Retina (tissue), 1 donor: ENCODE measurements at places on chromosomes 16 and 17.
A peak's percentile ranks its signal among the peaks of the same experiment; 100 is the strongest.

- DNase-seq: no peak
Measured at GRCh38 chr17:68853036-68853435, 102.2 kb downstream of the ABCA8 start.

DNA sequence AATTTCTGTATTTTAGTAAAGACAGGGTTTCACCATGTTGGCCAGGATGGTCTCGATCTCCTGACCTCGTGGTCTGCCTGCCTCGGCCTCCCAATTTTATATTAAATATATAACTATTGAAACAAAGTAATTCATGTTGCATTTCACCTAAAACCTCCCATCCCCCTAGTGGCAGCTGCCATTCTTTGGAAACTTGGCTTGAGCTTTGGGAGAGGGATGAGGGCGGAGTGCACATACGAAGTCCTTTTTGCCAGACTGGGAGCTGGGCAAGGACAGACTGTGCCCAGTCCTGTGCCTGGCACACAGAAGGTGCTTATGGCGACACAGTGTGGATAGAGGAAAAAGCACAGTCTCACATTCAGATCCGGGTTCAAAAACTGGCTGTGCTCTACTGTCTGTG is 83.8 kb downstream of the NETO2 start:
- DNase-seq: no peak

- no peak for DNase-seq
Measured at GRCh38 chr17:61966191-61966590, 38.4 kb upstream of the INTS2 start.

DNA sequence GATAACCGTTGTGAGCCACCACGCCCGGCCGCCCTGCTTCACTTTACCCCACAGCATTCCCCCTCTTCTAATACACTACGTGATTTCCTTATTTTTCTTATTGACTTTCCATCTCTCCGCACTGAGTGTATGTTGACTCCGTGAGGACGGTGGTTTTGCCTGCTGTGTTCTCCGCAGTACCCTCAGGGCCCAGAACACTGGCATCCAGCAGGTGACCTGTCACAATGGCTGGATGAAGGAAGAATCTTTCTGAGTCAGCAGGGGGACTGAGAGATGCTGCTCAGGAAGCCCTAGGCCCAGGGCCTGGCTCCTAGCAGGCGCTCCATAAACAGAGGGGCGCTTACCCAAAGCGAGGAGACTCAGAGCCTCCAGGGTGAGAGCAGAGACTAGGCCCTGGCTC is 79.5 kb downstream of the RTN4RL1 start:
- DNase-seq: no peak

DNA sequence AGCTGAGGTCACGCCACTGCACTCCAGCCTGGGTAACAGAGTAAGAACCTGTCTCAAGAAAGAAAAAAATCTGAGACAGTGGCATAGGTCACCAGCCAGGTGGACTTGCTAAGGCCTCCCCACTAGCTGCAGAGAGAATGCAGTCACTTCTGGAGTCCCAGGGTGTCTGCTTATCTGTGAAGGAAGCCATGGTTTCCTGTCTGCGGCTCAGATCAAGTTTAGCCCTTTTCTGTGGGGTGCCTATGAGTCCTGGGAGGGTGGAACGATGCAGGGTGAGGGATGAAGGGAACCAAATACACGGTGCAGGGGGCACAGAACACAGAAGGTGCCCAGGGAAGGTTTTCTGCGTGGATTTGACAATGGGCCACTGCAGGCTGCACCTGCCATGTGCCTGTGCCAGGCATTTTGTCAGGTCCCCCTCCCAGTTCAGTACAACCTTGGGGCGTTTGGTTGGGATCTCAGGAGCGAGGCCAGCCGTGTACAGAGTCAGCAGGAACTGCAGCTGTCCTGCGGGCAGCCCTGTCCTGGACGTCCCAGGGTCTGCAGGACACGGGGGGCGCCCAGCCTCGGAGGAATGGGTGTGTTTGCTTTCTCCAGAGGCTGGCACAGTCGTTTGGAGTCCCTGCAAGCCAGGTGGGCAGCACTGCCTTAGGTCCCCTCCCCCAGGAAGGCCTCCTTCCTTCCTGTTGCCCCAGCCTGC is 41.8 kb downstream of the RAB11FIP4 start:
- DNase-seq: no peak

DNA sequence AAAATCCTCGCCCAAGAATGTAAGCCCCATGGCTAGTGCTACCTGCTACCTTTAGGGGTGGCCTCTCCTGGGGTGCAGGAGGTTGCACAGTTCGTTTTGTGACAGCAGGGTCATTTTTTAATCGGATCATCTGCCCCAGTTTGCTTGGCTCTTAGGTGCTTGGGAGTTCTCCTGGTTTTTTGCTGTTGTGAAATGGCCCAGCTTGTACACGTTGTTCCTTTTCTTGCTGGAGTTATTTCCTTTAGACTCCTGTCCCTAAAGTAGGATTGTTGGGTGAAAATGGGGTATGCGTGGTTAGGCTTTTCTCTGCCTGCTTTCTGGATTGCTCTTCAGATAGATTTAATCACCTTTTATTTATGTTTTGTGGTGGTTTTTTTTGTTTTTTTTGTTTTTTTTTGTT is 25.8 kb downstream of the ABCC1 start:
- no peak for DNase-seq

GRCh38 chr17:16878084-16878483 is 93.8 kb downstream of the TNFRSF13B start:
- no peak for DNase-seq

GRCh38 chr17:41736983-41737679 is 2.7 kb upstream of the HAP1 start:
- no peak for DNase-seq

- no peak for DNase-seq
Measured at GRCh38 chr16:15781650-15782049, 75.2 kb downstream of the MYH11 start.

GRCh38 chr16:14088155-14088753 is 17.1 kb downstream of the MRTFB start:
- DNase-seq: no peak

DNA sequence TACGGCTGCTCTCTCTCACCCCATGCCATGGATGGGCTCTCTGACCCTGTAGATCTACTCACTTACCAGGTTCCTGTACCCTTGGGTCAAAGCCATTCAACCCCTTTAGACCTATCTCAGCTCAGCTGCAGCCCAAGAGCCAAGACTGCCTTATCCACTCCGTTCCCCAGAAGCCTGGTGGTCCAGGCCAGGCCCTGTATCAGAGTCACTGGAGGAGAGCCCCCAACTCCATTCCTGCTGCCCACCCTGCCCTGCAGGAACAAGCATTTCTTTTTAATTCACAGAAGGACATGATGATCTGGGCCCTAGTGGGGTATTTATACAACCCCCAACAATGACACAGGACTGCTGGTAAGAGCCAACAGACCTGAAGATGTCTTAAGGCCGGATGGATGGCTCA is 76.8 kb downstream of the AIPL1 start:
- no peak for DNase-seq

GRCh38 chr17:72711521-72712310 is 380.8 kb downstream of the SLC39A11 start:
- DNase-seq: no peak

- DNase-seq: no peak
Measured at GRCh38 chr17:4317610-4318009, 48.9 kb downstream of the UBE2G1 start.

DNA sequence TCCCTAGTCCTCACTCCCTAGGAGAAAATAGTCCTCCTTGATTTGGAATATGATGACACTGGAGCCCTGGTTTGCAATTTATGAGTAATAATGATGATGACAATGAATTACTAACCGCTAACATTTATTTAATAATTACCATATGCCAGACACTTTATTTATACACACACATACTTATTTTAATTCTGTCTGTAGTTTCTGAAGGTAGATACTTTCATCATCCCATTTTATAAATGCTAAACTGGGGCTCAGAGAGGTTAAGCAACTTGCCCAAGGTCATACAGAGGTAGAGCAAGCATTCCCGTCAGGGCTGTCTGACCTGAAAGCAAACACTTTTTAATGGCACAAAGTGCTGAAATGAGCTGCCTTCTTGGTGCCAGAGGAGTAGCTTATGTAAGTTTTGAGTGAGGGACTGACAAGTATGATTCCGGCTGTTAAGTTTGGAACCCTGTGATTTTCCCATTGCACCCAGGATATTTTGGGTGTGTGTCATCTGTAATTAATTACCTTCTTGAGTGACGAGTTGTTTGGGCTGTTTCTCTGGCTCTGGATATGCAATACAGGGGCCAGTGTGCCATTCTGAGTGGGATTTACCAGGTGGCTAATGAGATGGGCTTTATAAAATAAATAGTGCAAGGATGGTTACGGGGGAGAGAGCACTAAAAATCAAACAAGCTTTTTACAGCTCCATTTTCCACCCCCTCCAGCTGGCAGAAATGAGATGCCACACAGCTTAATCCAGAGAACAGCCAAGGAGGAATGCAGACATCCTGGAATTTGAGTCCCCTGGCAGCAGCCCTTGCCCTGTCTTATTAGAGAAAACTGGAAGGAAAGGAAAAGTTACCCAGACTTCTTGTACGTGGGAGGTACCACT is 211.8 kb downstream of the SNX29 start:
- no peak for DNase-seq

DNA sequence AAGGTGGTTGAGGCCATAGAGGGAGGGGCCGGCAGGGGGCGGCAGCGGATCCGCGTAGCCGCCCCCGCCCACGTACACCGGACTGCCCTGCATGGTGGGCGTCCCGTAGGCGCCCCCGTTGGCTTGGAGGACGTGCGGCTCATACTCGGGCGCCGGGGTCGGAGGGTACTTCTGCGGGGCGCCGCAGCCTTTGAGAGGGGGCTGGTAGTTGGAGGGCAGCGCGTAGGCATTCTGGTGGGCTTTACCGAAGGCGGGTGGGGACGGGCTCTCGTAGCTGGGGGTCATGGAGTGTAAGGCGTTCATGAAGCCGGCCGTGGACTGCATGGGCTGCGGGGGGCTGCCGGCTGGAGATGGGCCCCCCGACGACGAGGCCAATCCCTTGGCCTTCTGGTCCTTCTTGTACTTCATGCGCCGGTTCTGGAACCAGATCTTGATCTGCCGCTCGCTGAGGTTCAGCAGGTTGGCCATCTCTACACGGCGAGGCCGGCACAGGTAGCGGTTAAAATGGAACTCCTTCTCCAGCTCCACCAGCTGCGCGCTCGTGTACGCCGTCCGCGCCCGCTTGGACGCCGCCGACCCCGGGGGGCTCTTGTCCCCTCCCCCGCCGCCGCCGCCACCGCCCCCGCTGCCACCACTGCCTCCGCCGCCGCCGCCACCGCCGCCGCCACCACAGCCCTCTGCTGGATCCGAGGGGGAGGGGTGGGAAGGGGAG is 5.7 kb upstream of the HOXB2 start:
- DNase-seq: no peak

DNA sequence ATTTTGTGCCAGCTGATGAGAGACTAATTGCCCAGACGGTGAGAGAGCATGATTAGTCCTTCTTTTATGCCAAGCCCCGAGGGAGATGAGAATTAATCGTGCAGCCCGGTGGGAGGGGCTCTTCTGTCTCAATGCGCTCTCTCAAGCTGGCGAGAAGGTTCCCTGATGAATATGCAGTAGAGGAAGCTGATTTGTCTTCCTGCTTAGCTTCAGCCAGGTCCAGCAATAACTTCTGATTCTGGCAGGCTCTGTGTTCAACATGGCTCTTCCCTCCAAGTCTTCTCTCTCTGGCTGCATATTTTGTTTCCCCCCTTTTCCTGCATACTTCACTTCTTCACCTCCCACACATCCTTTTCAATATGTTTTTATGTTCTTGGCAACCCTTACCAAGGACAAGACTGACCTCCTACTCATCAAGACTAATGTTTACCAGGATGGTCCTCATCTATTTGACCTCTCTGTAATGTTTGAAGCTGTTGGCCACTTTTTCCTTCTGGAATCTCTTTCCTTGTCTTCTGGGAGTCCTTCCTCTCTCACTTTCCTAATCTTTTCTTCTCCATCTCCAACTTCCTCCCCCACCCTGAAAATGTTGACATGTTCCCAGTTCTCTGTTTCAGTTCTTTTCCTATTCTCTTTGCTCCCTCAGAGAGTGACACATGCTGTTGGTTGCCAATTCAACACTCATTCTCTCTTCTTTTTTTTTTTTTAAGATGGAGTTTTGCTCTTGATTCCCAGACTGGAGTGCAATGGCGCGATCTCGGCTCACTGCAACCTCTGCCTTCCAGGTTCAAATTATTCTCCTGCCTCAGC is 33.1 kb downstream of the ARL4D start:
- no peak for DNase-seq

DNA sequence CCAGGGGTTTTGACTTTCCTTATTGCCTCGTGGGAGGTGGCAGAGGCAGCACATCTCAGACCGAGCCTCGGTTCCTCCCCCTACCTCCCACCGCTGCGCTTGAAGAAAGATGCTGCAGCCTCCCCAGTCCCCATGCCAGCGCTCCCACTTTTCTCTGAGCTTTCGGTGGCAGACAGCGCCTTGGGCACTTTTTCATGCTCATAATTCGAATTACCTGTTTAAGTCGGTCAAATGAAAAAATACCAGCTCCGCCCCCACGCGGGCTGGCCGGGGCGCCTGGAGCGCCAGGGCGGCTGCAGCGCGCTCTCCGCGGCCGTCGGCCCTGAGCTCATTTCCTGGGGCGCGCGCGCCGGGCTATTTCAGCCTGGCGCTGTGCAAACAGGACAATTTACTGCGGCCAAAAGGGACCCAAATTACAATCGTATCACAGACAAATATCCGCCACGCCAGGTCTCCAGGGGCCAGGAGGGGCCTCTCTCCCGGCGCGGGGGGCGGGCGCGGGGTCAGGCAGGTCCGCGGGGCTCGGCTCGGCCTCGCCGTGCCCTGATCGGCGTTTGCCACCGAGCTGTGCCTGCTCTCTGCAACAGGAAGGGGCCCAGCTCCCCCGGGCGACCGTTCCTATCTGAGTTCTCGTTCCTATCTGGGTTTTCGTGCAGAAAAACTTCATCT is 45.0 kb downstream of the SOST start:
- peak; percentile 81 for DNase-seq

- peak; percentile 35 for DNase-seq
Measured at GRCh38 chr16:78310990-78311561, 211.6 kb downstream of the WWOX start.

- DNase-seq: no peak
Measured at GRCh38 chr17:73987845-73988509, 215.5 kb upstream of the RPL38 start.

GRCh38 chr17:231966-232807 is 50.7 kb upstream of the DOC2B start:
- DNase-seq: peak; percentile 69

- no peak for DNase-seq
Measured at GRCh38 chr16:88617268-88618031, 20.9 kb upstream of the IL17C start.

DNA sequence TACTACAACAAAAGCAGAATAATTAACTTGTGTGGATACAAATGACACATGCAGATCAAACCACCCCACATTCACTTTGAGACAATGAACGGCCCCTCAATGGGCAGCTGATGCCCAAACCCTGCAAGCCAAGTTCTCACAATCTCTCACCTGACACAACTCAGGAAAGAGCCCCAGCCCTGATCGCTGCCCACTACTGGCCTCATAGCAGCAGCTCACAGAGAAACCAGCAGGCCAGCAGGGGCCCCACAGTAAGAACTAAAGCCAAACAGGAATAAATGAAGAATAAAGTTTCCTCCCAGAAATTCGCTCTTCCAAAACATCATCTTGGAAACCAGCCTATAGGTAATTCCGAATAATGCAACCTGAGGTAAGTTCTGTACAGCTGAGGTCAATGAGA is 7.7 kb downstream of the AKTIP start:
- DNase-seq: no peak
